ENCODE measurements at places on chromosomes 7 and 10.
A peak's percentile ranks its signal among the peaks of the same experiment; 100 is the strongest.

- no peak for DNase-seq
Measured at GRCh38 chr7:66377714-66378113, 172.6 kb downstream of the TPST1 start.

GRCh38 chr7:157032644-157033482, 22.4 kb upstream of the MNX1 start:
- no peak for DNase-seq

- DNase-seq: no peak
Measured at GRCh38 chr7:77907281-77907680, 108.7 kb downstream of the PHTF2 start.

GRCh38 chr10:104353325-104354048, at the start of gene CFAP58:
Gene CFAP58, plus strand, starts transcription at chr10:104353833. Its CDS starts 65 bp downstream, at chr10:104353898.
- peak; percentile 93 for DNase-seq

DNA sequence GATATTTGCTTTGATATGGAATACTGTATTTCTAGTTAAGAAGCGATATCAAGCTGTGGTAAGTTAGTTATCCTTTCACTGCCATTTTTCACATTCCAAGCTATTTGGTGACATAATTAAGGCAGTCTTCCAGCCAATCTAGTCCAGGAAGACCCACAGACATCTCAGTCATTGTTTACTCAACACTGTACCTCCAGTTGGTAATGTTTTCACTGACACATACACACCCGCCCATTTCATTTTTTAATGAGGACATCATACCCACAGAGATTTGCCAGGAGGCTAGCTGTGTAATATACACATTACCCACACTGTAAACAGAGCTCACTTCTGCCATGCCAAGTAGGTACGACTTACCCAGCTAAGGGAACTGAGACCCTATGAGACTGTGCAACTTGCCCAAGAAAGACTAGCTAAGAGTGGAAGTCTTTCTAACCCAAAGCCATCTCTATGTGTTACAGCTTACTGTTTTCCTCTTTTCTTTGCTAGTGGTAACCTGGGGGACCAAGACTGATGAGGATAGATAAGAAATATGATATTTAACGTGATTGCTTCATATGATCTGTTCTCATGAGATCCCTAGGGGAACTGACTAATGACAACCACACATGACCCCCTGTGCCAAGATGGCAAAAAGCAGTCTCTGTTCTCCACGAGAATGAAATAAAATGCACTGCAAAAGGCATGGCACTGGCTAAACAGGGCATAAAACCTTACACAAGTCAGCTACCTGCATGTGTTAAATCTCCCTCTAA, 179.0 kb downstream of the DGKI start:
- DNase-seq: no peak

DNA sequence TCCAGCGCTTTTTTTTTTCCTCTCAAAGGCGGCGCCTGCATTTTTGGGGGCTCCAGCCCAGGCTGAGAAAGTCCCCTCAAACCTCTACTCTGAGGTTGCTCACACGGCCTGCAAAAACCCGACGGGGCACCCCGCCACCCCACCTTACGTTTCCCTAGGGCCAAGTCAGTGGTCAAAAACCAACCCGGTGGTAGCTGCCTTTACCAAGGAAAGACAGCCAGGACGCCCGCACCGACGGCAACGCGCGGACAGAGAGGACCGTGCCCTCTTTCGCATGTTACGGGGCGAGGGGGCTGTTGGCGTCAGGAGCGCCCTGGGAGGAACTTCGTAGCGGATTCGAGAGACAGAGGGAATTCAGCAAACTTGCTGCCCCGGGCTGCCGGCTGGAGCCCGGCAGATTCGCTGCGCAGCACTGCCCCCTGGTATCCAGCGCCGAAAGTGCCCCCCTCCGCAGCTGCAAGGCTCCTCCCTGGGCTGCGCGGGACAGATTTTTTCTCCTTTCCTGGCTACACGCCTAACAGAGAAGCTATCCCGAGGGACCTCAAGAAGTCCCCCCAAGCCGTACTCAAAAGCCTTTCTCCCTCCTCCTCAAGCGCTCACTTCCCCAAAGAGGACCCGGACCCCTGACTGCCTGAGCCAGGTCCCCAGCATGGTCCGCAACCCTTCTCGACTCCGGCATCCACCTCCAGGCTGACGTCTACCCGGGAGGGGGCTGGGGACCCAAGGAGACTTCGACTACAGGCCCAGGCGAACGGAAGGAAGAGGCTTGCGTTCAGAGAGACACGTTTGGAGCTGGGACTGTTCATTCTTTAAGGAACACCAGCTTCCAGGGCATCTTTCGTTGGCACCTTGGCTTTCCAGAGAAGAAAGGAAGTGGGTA, 27.7 kb upstream of the VAX1 start:
- DNase-seq: peak; percentile 53

DNA sequence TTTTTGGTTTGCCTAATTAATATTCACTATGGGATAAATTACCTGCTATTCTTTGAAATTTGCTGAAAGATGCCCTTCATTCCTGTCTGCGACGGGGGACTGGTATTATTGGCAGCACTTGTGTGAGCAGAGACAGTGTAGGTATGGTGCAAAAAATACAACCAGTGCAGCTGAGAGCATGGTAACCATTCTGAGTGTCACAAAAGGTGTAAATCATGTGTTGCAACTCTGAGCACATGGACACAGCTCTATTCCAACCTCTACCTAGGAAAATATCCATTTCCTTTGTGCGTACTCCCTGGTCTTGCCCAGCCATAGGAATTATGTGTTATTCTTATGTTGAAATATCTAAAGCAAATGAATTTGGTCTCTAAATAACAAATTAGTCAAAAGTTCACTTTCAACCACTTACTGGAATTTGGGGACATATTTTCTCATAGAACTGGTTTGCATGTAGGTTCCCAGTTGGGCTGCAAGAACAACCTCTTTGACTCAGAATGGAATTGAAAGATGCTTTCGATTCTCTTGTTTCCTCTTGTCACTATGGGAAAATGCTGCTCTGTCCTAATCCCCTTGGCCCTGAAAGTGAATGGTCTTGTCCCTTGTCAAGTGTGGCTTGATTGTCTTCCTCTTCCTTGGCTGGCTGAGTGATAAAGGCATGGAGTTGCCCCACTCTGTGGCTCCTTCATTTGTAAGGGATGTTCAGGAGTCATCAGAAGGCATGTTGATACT, 57.0 kb downstream of the CELF2 start:
- DNase-seq: no peak

DNA sequence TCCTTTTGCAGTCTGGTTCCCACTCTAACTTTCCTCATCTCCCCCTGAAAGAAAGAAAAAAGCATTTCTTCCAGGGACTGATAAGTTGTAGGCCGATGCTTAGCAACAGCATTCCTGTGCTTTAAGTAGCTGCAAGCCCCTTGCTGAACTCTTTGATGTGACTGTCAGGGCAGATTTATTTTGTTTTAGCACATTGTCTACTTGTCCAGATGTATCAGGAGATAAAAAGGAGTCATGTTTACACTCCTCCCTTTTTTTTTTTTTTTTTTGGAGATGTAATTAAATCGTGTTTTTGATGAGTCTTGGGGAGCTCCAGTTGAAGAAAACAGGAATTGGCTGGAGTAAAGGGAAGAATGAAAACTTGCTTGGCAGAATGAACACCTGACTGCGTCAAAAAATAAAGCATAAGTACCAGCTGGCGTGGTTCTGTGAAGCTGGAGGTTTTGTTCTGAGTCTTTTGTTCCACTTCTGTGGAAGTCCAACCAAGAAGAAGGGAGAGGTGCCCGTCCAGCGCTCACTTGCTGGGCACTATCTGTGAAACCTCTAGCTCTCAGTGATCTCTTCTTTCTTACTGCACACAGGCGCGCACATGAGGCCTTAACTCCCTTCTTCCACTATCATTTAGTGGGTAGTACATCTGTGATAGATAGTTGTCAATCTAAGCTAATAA, 871.7 kb downstream of the LRMDA start:
- DNase-seq: no peak

DNA sequence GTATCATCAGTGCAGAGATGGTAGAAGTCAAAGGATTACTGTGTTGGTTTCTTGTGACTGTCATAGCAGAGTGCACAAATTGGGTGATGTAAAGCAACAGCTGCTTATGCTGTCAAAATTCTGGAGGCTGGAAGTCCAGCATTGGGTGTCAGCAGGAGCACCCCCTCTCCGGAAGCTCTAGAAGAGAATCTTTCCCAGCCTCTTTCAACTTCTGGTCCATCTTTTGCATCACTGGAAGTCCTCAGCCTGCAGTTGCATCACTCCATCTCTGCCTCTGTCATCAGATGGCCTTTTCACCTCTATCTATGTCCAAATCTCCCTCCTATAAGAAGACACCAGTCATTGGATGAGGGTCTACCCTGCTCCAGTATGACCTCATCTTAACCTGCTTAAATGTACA, 35.8 kb upstream of the GALNTL5 start:
- DNase-seq: no peak

DNA sequence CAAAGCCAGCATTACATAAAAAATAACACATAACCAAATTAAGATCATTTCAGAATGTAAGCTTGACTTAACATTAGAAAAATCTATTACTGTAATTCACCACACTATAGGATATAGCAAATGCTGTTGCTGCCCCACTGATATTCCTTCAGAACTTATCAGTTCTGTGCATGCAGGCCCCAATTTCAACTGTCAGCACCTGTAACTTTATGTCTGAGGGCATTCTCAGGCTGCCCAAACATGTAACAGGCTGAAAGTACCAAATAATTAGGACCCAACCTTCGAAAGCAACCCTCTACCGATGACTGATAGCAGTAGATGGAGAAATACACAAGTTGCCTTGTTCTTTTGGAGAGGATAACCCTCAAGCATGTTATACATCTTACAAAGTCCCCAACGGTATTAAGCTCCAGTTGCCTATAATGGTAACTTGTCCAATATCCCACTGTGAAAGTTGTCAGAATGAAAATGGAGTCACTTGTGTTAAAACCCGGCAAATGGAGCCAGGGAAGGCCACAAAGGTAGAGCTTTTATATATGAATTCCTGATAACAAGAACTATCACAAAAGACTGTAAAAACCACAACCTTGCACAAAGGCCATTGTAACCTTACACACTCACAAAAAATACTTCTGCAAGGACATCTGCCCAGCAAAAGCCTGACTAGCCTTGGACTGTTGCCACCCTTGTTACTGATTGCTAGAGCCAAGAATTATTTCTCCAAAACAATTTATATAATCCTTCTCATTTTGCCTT, 66.9 kb upstream of the ZNF746 start:
- no peak for DNase-seq

DNA sequence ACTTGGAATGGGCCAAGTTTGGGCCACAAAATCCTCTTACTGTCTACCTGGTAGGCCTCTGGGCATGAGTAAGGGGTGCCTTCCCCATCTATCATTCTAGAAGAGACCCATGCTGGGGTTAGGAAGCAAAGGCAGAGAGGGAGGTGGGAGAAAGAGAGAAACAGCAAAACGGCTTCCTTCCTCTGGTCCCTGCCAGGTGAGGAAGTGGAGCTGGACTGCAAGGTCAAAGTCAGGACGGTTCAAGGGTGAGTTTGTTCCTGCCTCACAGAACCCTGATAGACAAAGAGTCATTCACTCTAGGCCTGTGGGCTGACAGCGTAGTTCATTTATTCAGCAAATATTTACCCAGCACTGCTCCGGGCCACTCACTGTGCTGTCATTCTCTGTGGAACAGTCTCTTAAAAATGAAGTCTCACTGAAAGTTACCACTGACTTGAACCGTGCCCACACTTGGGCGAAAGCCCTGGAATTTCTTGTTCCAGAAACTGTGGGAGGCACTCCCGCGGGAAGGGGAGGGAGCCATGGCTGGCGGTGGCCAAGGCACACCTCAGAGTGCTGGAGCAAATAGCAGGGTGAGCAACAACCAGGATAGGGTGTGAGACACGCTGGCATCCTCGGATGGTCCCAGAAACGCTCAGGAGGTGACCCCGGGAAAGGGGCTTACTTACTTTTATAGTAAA, 26.2 kb upstream of the ECHDC3 start:
- no peak for DNase-seq

DNA sequence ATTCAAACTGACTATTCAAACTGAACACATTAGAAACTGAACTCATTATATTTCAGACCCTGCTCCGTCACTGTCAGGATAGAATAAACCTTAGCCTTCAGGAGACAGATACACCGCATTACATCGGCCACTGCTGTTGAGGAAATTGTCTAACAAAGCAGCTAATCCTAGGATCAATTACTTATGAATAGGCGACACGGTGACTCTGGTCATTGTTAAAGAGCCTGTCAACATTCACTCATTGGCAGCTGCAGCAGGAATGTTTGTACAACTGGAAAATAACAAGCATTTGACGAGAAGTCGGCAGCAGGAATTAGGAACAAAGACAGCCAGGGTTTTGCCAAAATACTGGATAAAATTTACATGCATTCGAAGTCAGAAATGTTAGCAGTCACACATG, 112.0 kb upstream of the MKX start:
- DNase-seq: no peak

DNA sequence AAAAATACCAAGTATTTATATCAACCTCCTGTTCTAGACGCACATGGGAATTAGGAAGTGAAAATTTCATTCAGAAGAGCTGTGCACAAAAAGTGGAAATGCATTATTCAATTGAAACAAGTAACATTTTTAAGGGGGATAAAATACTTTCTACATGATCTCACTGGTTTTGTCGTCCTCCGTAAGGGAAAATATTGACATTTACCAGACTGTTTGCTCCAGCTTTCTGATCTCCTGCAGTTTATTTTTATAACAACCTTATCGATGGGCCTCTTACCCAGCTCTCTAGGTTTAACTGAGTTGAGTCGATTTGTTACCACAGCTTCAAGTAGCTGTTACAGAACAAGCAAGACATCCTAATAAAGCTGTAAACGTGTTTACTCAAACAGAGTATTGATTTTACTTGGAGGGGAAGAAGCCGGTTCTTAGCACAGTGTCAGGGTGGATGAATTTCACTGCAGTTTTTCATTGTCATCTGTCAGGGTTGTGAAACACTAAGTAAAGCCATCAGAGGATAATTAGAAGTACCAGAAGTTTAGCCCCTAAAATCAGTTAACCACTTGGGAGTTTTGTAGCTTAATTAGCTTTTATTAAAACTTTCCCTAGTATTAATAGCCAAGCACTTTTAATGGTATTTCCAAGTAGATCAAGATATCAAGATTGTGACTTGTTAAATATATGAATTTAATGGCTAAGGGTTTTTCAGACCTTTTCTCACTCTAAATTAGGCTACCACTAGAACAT, 142.6 kb upstream of the KAT6B start:
- DNase-seq: no peak

DNA sequence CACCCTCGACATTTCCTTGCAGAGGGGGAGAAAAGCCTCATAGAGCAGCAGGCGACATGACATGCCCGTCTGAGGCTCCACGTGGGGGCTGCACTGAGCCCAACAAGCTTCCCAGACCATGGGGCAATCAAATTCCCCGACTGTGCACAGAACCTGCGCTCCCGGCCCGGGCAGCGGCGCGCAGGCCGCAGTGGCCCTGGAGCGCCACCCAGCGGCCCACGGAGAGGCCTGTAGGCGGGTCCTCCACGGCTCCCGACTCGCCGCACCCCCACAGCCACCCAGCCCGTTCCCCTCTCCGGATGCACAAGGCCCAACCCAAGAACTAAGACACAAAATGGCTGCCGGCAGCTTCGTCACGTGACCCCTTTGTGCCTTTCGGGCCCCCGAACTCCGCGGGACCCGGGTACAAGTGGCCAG, 816 bp downstream of the EPC1 start:
- peak; percentile 94 for DNase-seq

All from stimulated activated CD8-positive, alpha-beta memory T cell treated with anti-CD3 and anti-CD28 coated beads, Interleukin-4, amount 100 ng/mL, for 48 hours (primary cell).